ENCODE measurements at places on chromosomes 16 and 17. TPM values are rescaled to one million over a fixed set of nuclear protein-coding genes. Genes with fewer than 3 reads are reported as not detected.

DNA sequence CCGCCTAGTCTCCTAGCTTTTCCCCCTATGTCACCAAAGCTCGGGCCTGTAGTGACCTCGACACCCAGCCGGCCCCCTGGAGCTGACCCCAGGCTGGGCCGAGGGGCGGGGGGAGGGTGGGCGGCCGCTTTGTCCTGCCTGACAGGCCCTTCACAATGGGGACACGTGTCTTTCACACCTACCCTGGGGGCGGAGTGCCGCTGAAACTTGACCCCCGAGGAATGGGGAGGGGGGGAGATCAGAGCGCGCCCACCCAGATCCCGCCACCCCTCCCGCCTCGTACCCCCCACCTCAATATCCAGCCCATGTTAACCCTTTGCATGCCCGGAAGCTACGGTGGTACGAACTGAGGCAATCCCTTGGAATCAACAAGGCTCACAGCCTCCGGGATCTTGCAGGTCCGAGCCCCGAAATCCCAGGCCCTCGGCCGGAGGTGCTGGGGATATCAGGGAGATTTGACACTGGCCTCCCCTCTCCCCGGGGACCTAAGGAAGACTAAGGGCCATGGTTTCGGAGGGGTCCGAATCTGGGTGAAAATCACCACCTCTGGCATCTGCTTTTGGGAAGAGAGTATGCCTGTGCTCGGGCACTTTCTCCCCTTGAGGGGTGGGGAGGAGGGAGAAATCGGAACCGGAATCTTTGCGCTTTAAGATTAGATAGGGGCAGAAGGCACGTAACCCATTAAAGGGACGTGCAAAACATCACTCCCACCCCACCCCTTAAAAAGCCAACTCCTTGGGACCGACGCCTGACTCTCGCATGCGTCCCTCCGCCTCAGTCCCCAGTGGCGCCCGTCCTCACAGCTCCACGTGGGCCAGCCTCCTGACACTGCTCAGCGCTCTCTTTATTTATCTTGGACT is 2.6 kb downstream of the NOG start:
- H3K4me3 ChIP-seq: peak overlapping the region; percentile 69
- no peak overlapping the region for H3K27ac ChIP-seq
- H3K36me3 ChIP-seq: no peaks in the 10 kb centered on the region
- peaks cover 50% of the 10 kb centered on the region for H3K27me3 ChIP-seq

- H3K4me3 ChIP-seq: no peak overlapping the region
- no peaks in the 10 kb centered on the region for H3K36me3 ChIP-seq
- H3K27ac ChIP-seq: no peak overlapping the region
- H3K4me1 ChIP-seq: peaks cover 9% of the 10 kb centered on the region
- peaks cover 23% of the 10 kb centered on the region for H3K27me3 ChIP-seq
Measured at GRCh38 chr17:8417806-8418205, 17.9 kb upstream of the NDEL1 start.

- no peaks in the 10 kb centered on the region for H3K27me3 ChIP-seq
- H3K36me3 ChIP-seq: no peaks in the 10 kb centered on the region
Measured at GRCh38 chr17:62680541-62681052, 53.1 kb downstream of the MRC2 start.

GRCh38 chr17:43779145-43780125 is 658 bp upstream of the DUSP3 start:
- H3K27me3 ChIP-seq: peaks cover 24% of the 10 kb centered on the region
- H3K4me1 ChIP-seq: peaks cover 7% of the 10 kb centered on the region
- peak overlapping the region; percentile 67 for H3K4me3 ChIP-seq
- no peak overlapping the region for H3K27ac ChIP-seq

GRCh38 chr16:6853565-6853964 is 479.1 kb upstream of the RBFOX1 start:
- no peaks in the 10 kb centered on the region for H3K27me3 ChIP-seq
- no peaks in the 10 kb centered on the region for H3K4me1 ChIP-seq
- no peaks in the 10 kb centered on the region for H3K36me3 ChIP-seq
- no peak overlapping the region for H3K4me3 ChIP-seq
- DNase-seq: no peak

DNA sequence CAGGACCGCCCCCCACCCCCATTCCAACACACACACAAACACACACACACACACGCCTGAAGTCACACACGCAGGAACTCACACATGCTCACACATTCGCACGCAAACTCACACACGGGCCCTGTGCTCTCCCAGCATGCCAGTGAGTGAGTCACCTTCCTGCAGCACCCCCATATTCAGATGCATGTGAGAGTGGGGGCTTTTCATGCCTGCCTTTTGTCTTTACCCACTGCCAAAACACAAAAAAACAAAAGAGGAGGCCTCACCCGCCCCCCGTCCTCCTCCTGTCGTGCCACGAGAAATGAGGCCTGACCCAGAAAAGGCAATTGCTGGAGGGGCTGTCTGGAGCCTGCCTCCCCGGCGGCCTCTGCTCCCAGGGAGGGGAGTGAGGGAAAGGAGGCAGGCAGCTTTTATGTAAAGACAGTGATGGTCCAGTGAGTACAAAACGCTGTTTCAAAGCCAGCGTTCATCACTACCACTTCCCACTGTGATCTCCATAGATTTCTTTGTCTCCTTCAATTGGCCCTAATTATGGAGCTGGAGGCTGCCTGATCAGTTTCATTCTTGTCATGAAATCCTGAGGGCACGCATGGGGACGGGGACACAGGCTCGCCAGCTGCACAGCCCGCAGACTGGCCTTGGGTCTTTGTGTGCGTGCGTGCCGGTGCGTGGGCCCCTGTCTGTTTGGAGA is 29.5 kb upstream of the GSE1 start:
- DNase-seq: no peak
- no peaks in the 10 kb centered on the region for H3K27me3 ChIP-seq
- no peak overlapping the region for H3K4me3 ChIP-seq
- no peaks in the 10 kb centered on the region for H3K36me3 ChIP-seq
- H3K4me1 ChIP-seq: peaks cover 10% of the 10 kb centered on the region

DNA sequence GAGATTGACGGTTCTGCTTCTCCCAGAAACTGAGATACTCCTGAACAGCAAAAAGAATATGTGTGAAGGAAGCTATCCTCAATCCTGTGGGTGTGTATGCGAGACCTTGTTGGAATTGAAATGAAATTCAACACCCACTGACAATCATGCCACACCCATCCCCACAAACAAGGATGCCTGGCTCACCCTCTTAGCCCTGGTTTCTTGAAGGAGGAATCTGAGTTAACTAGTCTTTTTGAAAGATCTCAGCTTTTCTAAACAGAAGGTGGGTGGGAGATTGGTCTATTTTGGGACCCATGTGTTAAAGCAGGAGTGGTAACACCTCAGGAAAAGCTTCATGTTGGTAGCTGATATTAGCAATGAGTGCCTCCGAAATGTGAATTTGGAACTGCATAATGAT is 1244.5 kb downstream of the CDH11 start:
- no peaks in the 10 kb centered on the region for H3K36me3 ChIP-seq
- DNase-seq: no peak
- no peaks in the 10 kb centered on the region for H3K4me1 ChIP-seq
- H3K27ac ChIP-seq: no peak overlapping the region

- peaks cover 6% of the 10 kb centered on the region for H3K4me1 ChIP-seq
- H3K27me3 ChIP-seq: no peaks in the 10 kb centered on the region
- no peak overlapping the region for H3K27ac ChIP-seq
- H3K36me3 ChIP-seq: no peaks in the 10 kb centered on the region
- H3K4me3 ChIP-seq: no peak overlapping the region
Measured at GRCh38 chr17:49200423-49201083, 9.8 kb downstream of the GNGT2 start.

GRCh38 chr16:1876468-1876867 is 4.5 kb upstream of the MEIOB start:
- no peaks in the 10 kb centered on the region for H3K36me3 ChIP-seq
- DNase-seq: peak; percentile 51
- H3K27me3 ChIP-seq: peaks cover 28% of the 10 kb centered on the region
- no peak overlapping the region for H3K27ac ChIP-seq

GRCh38 chr17:19733953-19734526 is 14.1 kb downstream of the ALDH3A1 start:
- no peak for DNase-seq
- no peaks in the 10 kb centered on the region for H3K36me3 ChIP-seq
- no peaks in the 10 kb centered on the region for H3K27me3 ChIP-seq
- no peaks in the 10 kb centered on the region for H3K4me1 ChIP-seq

DNA sequence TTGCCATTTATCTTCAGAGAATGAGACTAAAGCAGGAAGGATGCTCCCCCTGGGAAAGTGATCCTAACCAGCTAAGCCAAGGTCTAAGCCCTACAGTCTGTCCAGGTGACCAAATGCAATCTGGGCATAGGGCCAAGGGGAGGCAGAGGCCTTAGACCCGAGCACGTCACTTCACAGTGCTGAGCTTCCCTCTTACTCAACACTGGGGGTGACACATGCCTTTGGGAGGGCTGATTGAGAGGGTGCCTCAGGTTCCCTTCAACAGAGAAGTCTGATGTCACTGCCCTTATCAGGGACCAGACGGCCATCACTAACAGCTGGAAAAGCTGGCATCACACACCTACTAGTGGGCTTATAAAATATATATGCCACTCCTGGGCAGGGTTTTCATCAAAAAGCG is 4.0 kb downstream of the CIAO2B start:
- H3K27ac ChIP-seq: peak overlapping the region; percentile 23
- H3K4me1 ChIP-seq: peaks cover 37% of the 10 kb centered on the region
- peaks cover 8% of the 10 kb centered on the region for H3K27me3 ChIP-seq
- peaks cover 26% of the 10 kb centered on the region for H3K36me3 ChIP-seq
- DNase-seq: no peak

- no peak for DNase-seq
- H3K27ac ChIP-seq: no peak overlapping the region
- no peaks in the 10 kb centered on the region for H3K36me3 ChIP-seq
- no peak overlapping the region for H3K4me3 ChIP-seq
- H3K4me1 ChIP-seq: no peaks in the 10 kb centered on the region
Measured at GRCh38 chr17:53092072-53092471, 730.7 kb upstream of the KIF2B start.

GRCh38 chr16:68732042-68732680 is 4.9 kb upstream of the CDH1 start:
- H3K27me3 ChIP-seq: peaks cover 18% of the 10 kb centered on the region
- DNase-seq: no peak
- H3K4me3 ChIP-seq: no peak overlapping the region
- peaks cover 3% of the 10 kb centered on the region for H3K4me1 ChIP-seq
- no peak overlapping the region for H3K27ac ChIP-seq

- H3K4me3 ChIP-seq: no peak overlapping the region
- H3K36me3 ChIP-seq: no peaks in the 10 kb centered on the region
- H3K27ac ChIP-seq: no peak overlapping the region
- peaks cover 5% of the 10 kb centered on the region for H3K4me1 ChIP-seq
- no peaks in the 10 kb centered on the region for H3K27me3 ChIP-seq
Measured at GRCh38 chr17:2821868-2822267, 25.6 kb downstream of the RAP1GAP2 start.

GRCh38 chr16:81451753-81452680 is 7.4 kb downstream of the CMIP start:
- H3K27me3 ChIP-seq: no peaks in the 10 kb centered on the region
- H3K36me3 ChIP-seq: peaks cover 12% of the 10 kb centered on the region
- DNase-seq: peak; percentile 62
- H3K4me3 ChIP-seq: peak overlapping the region; percentile 44
- H3K27ac ChIP-seq: peak overlapping the region; percentile 64

The PRDM7 gene
- not detected for total RNA-seq

The TMEM114 gene
- not detected for total RNA-seq

The KRT38 gene
- total RNA-seq: not detected

The ADAD2 gene
- total RNA-seq: not detected

The CRHR1 gene
- not detected for total RNA-seq

The KRT9 gene
- not detected for total RNA-seq

The ZNF821 gene
- 7.3 TPM for total RNA-seq
